Lung microvascular endothelial cell (primary cell): ENCODE measurements at places on chromosomes 4 and X.
A peak's percentile ranks its signal among the peaks of the same experiment; 100 is the strongest.

DNA sequence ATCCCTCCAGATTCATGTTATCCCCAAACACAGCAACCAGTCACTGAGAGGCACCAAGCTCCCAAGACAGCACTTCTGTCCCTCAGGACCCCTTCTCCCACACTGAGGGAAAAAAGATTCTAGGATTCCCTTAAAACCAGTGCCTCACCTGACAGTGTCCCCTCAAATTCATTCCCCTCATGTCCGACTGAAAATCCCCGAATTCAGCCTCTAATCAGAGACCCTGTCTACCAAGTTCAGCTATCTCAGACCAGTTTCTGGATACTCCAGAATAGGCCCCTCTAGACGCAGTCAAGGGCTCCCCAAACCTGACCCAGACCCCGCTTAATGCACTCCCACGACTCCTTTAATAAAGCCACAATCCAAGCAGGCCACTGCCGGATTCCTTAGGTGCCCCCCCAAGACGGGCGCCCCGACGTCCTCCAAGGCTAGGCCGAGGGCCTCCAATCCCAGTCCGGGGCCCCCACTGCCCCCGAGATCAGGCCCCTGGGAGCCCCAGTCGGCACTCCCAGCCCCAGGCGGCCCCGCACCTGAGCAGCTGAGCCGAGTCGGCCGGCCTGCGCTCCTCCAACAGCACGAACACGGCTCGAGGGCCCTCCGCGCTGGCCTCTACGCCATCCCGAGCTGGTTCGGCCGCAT, 457 bp downstream of the TFE3 start:
- no peak for DNase-seq

DNA sequence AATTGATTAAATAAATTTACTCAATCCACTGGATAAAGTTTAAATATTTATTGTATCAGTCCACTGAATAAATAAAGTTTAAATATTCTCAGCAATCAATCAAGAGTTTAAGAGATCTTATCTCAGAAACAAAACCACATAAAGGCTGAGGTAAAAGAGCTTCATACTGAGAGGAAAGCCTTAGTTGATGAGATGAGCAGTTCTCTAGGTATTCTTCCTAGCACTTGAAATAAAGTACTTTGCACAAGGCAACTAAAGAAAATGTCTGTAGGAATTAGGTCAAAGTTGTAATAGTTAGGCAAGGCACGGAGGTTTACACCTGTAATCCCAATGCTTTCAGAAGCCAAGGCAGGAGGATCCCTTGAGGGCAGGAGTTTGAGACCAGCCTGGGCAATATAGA, 63.5 kb downstream of the UCHL1 start:
- DNase-seq = no peak

DNA sequence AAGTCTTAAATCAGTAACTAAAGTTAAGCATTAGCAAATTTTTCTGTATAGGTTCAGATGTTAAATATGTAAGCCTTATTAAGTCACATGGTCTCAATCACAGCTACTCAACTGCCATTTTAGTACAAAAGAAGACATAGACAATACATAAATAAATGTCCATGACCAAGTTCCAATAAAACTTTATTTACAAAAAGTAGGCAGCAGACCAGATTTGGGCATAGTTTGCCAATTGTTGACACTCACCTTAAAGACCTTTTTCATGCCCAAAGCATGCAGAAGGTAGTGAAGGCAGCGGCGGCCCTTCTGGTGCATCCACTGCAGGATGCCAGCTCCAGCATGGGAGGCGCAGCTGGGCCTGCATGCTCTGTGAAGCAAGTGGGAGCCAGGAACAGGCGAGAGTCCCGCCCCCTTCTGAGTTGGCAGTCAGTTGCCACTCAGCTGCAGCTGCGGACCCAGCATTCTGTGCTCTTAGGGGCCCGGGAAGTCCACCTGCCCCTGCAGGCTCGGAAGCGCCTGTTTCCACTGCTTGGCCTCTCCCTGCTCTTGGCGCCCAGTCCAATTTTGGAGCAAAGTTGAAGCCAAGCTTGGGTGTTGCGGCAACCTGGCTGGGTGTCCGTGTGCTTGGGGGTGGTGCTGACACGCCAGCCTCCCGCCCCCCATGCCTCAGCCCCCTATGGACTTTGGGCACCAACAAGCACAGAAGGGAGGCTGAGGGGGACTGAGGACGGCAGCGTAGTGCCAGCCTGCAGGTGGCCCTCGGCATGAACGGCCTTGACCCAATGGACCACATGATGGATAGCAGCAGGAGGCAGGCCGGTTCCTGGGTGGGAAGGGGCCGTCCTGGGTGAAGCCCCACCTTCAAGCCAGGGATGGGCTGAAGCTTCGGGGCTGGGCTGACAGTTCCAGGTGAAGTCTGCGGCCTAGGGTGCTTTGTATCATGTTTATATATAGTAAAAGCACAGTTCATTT, 42.4 kb upstream of the PABPC4L start:
- DNase-seq = no peak

DNA sequence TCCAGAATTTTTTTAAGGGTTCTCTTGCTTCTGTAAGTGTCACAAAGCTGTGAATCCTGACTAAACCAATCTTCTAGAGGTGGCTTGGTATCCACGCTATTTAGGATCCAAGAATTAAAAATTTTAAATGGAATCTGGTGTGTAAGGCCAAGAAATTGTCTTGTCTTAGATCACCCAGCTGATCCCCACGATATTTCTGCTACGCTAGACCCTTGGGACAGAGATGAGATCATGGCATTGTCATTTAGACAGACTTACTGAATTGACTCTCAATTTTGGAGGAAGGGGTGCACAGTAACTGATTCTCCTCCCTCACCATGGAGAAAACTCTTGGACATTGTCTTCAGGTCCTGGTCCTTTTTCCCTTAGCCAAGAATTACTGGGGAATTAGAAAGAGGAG, 5.7 kb downstream of the GPRIN3 start:
- DNase-seq = no peak

DNA sequence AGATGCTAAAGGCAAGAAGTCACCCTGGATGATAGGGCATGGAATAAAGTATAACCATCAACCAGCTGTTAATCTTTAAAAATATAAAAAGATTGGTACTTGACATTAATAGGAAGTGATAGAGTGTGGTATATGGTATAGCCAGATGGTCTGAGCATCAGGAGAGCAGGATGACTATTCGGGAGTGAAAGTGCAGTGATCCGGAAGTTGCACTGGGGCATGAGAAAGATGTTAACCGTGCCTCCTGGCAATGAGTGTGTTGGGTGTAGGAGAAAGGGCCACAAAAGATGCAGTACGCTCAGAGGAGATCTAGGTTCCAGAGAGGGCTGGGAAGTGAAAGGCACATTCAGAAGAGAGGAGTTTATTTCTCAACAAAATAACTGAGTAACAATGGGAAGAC, 65.0 kb downstream of the TSPAN7 start:
- DNase-seq = no peak

DNA sequence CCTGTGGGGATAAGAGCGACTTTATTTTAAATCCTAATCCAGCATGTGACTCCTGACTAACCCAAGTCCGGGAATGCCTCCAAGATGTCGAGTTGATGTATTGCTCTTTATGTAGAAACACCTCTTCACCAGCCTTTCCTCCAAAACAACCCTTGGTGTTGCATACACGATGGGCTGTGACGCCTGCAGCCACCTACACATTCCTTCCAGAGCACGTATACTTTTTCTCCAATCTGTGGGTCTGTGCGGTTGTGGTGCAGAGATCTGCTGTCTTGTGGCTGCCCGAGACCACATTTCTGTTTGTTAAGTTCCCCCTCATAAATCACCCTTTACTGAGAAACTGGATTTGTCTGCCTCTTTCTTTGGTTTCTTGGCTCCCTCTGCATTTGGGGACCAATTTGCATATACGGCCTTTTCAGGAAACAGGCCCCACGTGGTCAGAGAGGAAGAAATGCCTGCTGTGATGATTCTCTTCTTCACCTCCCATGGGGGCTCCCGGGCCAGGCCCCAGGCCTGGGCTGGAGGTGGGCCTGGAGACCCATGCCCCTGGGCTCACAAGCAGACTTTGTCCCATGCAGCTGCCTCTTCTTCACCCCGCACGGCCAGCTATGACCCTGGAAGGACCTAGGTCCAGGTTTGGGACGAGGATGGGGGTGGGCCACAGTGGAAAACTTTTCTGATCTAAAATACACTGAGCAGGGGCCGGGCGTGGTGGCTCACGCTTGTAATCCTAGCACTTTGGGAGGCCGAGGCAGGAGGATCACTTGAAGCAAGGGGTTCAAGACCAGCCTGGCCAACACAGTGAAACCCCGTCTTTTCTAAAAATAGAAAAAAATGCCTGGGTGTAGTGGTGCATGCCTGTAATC, 21.4 kb upstream of the AFAP1 start:
- DNase-seq = peak; percentile 96

GRCh38 chrX:22527302-22527701, 254.6 kb downstream of the CBLL2 start:
- DNase-seq = no peak
